T follicular helper cell (primary cell): ENCODE measurements at places on chromosomes 2 and 18.

DNA sequence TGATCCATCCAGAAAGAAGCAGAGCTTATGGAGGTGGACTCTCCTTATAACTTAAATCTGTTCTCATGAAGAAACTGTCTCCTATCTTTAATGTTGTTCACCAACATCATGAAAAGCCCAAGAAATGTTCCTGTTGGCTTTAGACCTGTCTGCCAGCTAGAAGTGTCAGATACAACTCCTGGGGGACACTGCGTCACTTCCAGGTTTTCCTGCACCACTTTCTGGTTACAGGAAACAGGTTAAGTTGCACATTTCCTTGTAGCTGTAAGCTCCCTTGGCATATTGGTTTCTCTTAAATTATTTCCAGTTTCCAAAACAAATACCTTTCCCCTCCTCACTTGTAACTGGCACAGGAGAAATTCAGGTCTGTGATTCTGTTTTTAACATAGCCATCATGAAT lies 2.9 kb downstream of the CEP68 start:
- no peak for DNase-seq

- no peak for DNase-seq
Observed at GRCh38 chr2:194907569-194907968, 749.5 kb upstream of the SLC39A10 start.

DNA sequence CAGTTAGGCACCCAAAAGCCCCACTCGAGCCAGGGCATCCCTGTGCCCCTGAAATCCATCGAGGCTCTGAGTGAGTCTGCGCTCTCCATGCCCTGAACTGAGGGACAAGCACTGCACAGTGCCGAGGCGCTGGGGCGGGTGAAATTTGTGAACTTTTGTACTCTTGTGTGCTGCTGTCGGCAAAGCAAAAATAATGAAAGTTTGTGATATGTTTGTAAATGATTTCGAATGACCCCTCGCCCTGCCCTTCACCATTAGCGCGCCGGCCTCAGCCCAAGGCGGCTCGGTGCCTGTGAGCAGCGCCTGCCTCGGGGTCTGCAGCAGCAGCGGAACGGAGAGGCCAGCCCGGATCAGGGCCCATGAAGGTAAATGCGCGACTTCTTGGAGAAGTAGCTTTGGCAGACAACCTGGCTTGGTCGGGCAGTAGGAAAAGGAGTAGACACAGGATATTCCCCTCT lies 1.8 kb upstream of the HOXD4 start:
- DNase-seq, result no peak

DNA sequence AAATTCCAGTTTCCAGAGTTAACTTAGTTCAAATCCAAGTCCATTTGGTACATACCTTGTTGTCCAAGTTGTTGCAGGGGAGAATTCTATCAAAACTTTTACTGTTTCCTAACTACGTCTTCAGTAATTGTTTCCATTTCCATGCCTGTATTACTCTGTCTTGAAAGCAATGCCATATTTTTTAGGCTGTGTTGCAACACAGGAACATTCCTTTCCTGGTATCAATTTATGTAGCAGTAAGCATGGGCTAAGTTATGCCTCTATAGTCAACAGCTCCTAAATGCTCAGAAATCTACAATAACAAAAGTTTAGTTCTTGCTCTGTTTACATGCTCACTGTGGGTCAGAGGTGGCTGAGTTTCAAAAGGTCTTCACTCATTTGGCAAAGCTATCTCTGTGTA lies 1943.8 kb upstream of the PIK3C3 start:
- DNase-seq, result no peak

DNA sequence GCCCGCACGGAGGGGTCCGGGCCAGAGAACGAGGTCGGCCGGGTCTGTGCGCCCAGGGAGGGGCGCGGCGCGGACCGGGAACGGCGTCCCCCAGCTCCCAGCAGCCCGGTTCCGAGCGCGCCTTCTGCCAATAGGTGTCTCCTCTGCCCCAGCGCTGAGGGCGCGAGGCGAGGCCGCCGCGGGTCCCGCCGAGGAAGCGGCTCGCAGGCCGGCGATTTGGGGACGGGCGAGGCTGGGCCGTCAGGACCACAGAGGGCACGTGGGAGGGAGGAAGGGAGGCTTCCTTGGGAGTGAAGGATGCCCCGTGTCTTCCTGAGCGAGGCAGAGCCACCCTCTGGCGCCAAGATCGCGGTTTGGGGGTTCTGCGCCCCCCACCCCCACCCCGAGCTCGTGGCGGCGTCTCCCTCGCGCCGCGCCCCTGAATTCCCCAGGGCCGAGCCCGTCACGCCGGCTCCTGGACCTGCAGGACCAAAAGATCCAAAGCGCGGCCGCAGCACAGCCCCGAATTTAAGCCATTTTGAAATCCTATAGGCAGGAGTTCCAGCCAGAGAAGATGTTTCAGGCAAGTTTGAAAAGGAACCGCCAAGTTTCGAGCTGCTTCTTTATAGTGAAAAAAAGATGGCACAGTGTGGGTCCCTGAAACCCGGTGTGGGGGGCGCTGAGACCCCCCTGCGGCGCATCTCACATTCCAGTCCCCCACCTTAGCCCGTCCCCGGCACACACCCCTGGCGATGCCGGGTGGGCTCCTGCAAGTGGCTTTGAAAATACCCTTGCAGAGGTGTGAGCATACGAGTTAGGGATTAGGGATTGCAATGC lies 909 bp downstream of the NFATC1 start:
- no peak for DNase-seq

GRCh38 chr2:69013142-69013839 lies at the start of gene ANTXR1:
Gene ANTXR1, plus strand, starts transcription at chr2:69013179. Its CDS starts 321 bp downstream, at chr2:69013500.
- no peak for DNase-seq

GRCh38 chr2:60644951-60645350 lies 91.5 kb upstream of the BCL11A start:
- no peak for DNase-seq

- no peak for DNase-seq
Observed at GRCh38 chr2:64029116-64029665, 10.0 kb upstream of the VPS54 start.

GRCh38 chr18:13067124-13067523 lies 76.0 kb downstream of the CEP192 start:
- no peak for DNase-seq

DNA sequence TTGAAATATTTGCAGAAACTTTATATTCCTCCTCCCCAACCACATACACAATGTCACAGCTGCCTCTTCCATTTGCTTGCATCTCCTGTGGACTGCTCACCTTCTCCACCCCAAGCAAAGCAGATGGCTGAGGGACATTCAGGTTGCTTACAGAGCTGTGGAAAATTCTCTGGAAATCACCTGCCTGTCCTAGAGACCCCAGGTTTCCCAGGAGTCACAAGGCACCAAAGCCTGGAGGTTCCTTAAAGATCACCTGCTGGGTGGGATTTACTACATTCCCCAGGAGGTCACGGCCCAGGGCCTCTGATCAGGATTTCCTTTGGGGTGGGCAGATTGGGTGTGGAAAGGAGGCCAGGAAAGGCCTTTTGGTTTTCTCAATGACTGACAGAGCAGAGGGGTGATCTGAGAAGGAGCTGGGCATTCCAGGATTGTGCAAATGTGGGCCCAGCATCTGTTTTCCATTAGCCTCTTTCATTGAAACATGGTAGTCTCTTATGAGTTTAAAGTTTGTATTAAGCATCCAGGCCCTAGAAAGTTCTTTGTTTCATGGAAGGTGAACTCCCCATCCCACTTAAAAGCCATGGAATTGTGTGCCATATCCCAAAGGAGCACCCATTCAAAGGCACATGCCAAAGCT lies 410.7 kb upstream of the TNP1 start:
- DNase-seq, result no peak

- DNase-seq, result no peak
Observed at GRCh38 chr2:98118161-98118560, 31.2 kb downstream of the VWA3B start.

- no peak for DNase-seq
Observed at GRCh38 chr18:58067601-58068000, 23.6 kb downstream of the NEDD4L start.

GRCh38 chr18:62569081-62569655 lies 46.3 kb downstream of the ZCCHC2 start:
- DNase-seq, result no peak

- DNase-seq, result no peak
Observed at GRCh38 chr2:161141033-161141432, 19.2 kb upstream of the TANK start.

- no peak for DNase-seq
Observed at GRCh38 chr2:143582046-143582747, 453.0 kb downstream of the ARHGAP15 start.

DNA sequence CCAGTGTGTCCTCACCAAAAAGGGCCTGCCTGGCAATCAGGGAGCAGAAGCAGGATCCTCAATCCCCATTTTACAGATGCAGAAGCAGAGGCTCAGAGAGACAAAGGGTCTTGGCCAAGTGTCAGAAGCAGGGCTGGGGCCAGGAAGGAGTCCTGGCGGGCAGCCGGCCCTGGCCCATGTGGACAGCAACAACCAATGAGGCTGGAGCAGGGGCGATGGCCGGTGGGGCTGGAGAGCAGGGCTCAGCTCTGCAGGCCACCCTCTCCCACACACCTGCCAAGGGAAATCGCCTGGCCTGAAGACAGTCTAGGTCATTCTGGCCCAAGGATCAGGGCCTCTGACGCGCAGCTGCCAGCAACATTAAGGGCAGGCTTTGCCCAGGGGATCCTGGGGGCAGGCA lies 243.9 kb downstream of the ATAD2B start:
- DNase-seq, result no peak

DNA sequence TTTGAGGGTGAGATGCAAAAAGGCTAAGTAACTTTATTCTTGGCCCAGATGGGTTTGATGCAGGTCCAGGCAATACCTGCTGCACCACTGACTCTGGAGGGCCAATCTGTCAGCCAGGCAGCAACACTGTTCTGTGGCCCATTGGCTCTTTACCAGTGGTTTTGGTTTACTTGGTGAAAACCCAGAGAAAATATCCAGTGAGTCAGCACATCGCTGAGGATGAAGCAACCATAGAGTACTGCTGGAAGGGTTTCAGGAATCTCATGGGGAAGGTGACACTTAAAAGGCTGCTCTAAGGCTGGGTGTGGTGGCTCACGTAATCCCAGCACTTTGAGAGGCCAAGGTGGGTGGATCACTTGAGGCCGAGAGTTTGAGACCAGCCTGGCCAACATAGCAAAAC lies 192.5 kb upstream of the FAM98A start:
- no peak for DNase-seq

GRCh38 chr2:142299021-142299420 lies 168.2 kb upstream of the LRP1B start:
- no peak for DNase-seq

GRCh38 chr2:74756356-74756890 lies 77.5 kb upstream of the HK2 start:
- no peak for DNase-seq

- DNase-seq, result no peak
Observed at GRCh38 chr18:72375618-72376017, 168.5 kb downstream of the CBLN2 start.

DNA sequence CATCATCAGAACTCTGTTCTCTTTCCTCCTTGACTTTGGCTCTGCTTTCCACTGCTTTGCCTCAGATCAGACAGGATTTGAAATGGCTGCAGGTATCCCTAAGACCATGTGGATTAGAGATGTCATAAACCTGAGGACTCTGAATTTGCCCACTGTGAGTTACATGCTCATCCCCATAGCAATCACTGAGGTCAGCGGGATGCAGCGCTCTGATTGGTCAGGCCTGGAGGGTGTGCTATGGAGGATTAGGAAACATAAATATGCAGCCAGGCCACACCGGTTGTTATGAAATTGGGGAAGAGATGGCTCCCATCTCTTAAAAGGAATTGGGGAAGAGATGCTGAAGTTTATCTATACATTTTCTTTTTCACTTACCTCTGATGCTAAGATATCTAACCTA lies 73.7 kb upstream of the DNAJC10 start:
- no peak for DNase-seq

GRCh38 chr2:227871375-227871791 lies at the start of gene DAW1:
Gene DAW1, plus strand, starts transcription at chr2:227871631. Its CDS starts 59 bp downstream, at chr2:227871690.
- peak; percentile 12 for DNase-seq

- no peak for DNase-seq
Observed at GRCh38 chr2:152609154-152609553, 108.1 kb downstream of the PRPF40A start.

DNA sequence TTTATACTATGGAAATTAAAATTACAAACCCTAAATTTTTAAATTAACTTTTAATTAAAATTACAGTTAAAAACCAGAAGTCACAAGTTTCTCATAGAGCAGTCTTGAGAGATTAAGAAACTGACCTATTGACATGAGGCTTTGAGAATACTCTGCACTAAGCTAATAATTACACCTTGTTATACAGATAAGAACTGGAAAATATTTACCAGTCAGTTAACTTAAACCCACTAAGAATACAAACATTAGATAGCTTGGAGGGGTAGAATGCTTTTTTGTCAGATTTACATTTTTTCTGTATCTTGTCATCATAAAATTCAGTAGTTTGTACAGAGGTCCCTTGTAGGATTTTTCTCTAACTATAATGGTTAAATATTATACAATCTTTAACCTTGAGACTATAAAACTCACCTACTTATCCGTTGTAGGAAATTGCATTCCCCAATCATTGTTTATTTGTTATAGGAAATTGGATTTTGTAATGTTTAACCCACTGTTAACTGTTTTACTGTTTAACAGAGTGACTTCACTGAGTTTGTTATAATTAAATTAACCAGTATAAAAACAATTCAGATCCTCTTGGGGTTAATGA lies 219.7 kb upstream of the PKDCC start:
- no peak for DNase-seq

DNA sequence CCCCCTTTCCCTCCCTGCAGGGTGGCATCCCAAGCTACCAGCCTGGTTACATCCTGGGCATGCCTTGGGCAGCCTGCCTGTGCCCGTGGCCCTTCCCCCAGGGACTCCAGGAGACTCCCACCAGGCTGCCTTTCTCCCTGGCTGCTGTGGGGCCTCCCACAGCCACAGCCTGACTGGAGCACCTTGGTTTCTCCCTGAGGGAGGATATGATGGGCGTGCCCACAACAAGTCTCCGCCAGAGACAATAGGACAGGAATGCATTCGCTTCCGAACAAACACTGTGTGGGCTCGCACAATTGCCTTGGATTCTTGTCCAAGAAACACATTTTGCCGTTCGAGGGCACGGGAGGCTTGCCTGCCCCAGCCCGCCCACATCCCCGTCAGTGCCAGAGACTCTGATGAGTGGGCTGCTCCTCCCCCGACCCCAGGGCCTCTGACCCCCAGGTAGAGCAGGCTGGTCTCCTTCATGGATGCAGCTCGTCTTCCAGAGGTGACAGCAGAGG lies 102.1 kb downstream of the SMAD7 start:
- DNase-seq, result no peak

DNA sequence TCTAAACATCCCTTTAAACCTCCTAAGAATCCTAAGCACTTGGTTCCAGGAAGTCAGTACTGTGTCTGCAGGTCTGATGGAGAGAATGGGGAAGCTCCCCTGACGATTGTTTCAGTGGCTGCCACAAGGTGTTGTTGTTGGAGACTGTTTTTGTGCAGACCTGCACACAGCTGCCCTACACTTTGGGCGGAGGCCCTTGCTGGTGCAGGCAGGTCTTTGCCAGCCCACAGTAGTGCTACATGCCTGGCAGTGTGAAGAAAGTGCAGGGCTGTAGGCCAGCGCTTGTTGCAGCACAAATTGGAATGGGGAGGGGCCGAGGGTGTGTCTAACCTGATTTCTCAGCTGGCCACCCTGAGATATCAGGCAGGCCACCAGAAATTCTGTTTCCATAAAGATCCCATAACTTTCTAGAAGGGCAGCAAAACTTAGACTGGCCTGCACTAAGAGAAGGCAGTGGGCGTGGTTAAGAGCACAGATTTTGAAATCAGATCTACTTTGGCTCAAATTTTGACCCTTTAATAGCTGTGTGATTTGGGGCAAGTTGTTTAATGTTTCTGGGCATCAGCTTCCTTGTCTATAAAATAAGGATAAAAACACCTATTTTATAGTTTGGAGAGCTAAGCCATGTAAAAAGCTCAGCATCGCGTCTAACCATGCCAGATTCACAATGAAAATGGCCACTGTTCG lies 83.7 kb upstream of the SLC1A4 start:
- DNase-seq, result no peak

GRCh38 chr2:96888072-96889011 lies 18.5 kb upstream of the SEMA4C start:
- no peak for DNase-seq
